ENCODE measurements at places on chromosomes 11 and 22.

DNA sequence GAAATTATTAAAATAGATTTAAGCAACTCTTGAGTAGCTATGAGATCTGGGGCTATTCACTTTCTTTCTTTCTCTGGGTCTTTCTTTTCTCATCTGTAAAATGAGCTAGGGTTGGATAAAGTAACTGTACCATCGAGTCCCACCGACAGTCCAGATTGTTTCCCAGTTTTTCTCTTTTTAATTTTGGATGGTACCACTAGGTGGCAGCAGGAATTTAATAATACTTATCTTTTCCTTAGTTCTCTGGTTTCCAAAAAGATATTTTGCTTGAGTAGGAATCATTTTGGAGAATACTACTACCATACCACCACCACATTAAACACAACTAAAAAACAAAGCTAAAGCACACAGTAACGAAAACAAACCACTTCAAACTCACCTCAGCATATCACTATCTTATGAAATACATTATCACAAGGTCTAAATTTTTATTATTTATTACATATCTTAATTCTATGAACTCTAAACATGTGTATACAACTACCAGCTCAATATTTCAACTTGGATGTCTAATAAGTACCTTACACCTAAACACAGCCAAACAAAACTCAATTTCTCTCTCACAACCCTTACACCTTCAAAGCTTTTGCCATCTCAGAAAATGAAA is 584.0 kb downstream of the KCNA4 start:
- DNase-seq = no peak

DNA sequence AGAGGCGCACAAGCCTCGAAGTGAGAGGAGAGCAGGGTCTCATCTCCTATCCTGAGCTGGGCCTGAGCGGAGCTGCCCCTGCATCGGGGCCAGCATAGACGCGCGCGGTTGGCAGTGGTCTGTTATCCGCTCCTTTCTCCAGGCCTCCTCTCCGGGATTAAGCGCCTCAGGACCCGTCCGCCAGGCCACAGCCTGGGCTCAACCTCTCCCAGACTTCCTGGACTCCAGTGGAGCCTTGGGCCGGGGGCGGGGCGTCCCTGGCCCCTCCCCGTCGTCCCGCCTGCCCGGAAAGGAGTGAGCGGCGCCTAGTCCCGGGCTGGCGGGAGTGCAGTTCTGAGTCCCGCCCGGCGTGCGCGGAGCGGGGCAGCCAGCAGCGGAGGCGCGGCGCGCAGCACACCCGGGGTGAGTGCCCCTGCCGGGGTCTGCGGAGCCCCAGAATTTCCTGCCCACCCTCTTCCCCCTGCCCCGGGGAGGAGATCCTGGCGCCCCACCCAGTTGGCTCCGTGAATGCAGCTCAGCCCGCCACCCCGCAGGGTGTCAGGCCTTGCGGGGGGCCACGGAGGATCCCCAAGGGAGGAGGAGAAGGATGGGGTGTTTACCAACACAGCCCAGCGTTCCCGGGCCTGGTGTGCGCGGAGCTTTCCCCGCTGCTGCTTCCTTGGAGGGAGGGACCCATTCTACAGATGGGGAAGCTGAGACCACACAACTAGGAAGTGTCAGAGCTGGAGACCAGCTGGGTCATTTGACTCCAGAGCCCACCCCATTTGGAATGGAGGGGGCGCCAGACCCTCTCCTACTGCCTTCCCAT is at the start of gene TCIRG1:
Gene TCIRG1 (plus strand): TSS at position 308 of the 808 bp plus-strand sequence. CDS start 2,247 bp downstream, outside the sequence.
- DNase-seq = peak; percentile 64

- no peak for DNase-seq
Measured at GRCh38 chr11:110242746-110243145, 53.7 kb downstream of the RDX start.

- DNase-seq = no peak
Measured at GRCh38 chr11:65129649-65130441, 4.5 kb downstream of the SYVN1 start.

GRCh38 chr11:95985174-95985808 is 61.4 kb upstream of the MTMR2 start:
- no peak for DNase-seq

GRCh38 chr11:65362320-65362931 is 7.9 kb downstream of the TIGD3 start:
- DNase-seq = no peak

DNA sequence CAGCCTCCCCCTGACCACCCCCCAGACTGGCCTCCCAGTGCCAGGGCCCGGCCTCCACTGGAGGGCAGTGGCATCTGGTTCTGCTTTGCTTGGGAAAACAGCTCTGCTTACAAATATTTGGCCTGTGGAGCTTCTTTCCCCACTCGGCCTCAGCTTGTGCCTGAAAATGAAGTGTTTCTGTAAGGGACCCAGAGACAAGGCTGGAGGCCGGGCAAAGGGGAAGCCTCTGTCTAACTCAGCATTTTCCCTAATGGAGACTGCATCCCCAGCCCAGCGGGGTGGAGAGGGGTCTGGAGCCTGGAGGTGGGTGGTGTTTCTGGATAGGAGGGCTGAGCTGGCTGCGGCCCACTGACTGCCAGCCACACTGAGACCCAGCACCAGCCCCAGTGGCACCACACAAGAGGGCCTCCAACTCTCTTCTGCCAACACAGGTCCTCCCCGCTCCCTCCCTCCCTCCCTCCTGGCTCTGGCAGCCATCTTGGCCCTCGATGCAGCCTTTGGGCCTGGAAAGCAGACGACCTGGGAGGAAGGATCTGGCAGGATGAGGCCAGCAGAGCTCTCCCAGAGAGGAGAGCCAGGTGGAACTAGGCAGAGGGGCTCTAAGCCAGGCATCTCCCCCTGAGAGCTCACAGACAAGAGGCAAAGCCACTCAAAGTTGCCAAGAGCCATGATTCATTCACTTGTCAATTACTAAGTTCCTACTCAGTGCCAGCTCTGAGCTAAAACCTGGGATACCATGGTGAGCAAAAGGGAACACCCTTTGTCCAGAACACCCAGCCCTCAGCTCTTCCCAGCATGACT is 77.1 kb upstream of the CD82 start:
- DNase-seq = no peak
